ENCODE measurements at places on chromosomes 5 and 9. TPM values are rescaled to one million over a fixed set of nuclear protein-coding genes. Genes with fewer than 3 reads are reported as not detected.

DNA sequence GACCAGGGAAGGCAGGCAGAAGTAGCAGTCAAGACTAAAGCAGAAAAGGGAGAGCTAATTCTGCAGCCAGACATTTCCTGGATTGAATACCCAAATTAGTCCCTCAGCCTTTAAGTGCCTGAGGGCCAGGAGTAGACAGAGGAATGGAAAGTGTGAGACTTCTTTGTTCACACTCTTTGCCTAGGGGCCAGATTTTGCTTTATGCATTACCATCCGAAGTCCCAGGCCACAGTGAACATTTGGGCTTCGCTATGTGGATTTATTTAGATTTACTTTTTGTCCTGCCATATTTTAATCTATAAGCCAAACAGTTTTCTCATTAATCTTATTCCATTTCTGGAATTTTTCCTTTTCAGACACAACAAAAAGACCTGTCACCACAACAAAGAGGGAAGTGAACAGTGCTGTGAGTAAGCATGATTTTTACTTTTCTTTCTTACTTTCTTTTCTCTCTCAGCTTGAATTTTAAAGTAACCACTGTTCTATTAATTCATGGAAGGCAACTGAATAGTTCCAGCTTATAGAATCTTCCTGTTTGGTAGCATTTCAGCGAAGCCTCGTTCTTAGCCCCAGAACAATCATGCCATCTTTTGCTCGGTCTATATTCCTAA is 52.6 kb downstream of the PDCD1LG2 start:
- H3K27ac ChIP-seq: no peak overlapping the region
- peaks cover 46% of the 10 kb centered on the region for H3K36me3 ChIP-seq
- peaks cover 27% of the 10 kb centered on the region for H3K4me1 ChIP-seq
- H3K27me3 ChIP-seq: no peaks in the 10 kb centered on the region

The GRIN1 gene
- total RNA-seq: not detected

The ZSWIM6 gene
- total RNA-seq: 8.9 TPM

The NAIP gene
- total RNA-seq: 7.4 TPM

The C9orf57 gene
- total RNA-seq: not detected

Data from activated T-helper 2 cell treated with anti-CD3 and anti-CD28 coated beads, Interferon-gamma antibody, Interleukin-2, Interleukin-4, amounts not matched to agents 10 μg/mL and 5 μg/mL and 100 μg/mL, durations not matched to agents 14 hours and 24 hours and 36 hours (primary cell).